ENCODE measurements at places on chromosomes 4 and X.
A peak's percentile ranks its signal among the peaks of the same experiment; 100 is the strongest.

GRCh38 chrX:122135070-122135469 is 1049.0 kb upstream of the GRIA3 start:
- DNase-seq: no peak

DNA sequence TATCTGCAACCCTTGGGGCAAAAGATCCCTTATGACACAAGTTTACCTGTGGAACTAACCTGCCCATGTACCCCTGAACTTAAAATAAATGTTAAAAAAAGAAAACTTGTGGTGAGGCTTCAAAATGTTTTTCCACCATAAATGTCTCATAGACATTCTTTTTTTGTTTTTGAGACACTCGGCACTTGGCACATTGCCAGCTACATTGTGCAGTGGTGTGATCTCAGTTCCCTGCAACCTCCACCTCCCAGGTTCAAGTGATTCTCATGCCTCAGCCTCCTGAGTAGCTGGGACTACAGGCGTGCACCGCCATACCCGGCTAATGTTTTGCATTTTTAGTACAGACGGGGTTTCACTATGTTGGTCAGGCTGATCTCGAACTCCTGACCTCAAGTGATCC is 528.9 kb upstream of the CXorf51A start:
- DNase-seq: no peak

DNA sequence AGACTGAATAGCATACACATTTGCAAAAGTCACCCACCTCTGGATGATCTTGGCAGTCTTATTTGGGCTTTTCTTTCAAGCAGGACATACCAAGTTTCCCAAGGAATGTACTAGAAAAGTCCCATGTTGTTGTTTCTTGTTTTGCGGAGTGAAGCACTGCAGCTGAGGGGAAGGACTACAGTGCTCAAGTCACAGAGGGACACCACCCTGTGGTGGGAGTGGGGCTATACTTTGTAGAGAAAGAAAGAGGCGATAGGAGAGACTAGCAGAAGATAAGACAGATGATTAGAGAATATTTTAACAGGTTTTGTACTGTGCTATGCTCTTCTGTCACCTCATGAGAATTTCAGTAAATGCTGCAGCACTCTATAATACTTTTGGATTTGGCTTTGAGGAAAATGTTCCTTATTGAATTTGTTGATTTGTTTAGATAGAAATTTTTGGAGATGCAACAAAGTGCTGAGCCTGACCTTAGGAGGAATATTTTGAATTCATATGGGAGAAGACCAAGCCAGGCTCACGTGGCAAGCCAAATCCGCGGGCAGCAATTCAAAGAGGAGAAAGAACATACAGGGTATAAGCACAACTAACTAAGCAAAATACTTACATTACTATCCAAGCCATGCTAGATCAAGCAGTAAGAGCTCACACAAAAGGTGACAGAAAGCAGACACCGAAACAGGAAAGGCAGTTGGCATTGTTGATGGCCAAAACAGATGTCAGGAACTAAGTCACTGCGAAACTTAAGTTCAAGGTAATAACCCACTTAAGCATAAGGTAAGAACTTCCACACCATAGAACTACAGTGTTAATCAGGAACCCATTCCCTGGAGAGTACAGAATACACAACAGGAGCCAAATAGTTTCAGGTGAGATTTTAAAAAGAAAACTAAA is 280.3 kb upstream of the INTU start:
- no peak for DNase-seq

DNA sequence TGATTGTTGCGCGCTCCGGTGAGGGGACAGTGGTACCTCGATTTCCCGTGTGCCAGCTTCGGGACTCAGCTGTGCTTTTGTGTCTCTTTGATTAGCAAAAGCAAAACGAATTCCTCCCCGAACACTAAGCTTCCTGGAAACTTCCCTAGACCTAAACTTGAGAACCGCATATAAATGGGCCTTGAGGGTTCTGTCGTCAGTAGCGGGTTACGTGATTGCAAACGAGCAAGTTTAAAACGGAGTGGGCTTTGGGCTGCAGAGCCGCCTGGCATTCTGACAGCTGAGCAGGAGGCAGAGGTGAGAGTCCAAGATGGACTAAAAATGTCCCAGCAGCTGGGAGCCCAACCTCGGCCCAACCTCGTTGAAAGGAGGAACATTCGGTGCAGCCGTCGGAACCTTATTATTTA is 1.2 kb upstream of the TAPT1 start:
- DNase-seq: peak; percentile 10

GRCh38 chr4:156620786-156621185 is 350.8 kb downstream of the PDGFC start:
- DNase-seq: no peak

GRCh38 chrX:7503251-7503650 is 339.7 kb upstream of the VCX start:
- no peak for DNase-seq

- no peak for DNase-seq
Observed at GRCh38 chr4:140710908-140711622, 45.1 kb downstream of the TBC1D9 start.

DNA sequence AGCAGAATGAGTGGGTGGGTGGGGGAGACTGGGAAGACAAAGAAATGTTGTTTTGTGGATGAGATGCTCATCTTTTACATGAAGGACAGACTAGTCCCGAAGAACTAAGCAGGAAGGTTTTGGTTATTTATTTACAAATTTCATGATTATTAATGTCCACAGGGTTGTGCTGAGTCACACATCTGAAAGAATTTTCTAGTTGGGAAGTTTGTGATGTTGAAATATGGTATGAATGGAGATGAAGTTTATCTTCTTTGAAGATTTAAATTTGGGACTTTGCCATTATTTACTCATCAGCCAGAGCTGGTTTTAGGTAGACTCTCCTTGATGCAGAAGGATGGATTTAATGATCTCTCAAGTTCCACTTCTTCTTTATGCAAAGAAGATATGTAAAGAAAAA is 75.5 kb downstream of the MOSPD2 start:
- DNase-seq: no peak

DNA sequence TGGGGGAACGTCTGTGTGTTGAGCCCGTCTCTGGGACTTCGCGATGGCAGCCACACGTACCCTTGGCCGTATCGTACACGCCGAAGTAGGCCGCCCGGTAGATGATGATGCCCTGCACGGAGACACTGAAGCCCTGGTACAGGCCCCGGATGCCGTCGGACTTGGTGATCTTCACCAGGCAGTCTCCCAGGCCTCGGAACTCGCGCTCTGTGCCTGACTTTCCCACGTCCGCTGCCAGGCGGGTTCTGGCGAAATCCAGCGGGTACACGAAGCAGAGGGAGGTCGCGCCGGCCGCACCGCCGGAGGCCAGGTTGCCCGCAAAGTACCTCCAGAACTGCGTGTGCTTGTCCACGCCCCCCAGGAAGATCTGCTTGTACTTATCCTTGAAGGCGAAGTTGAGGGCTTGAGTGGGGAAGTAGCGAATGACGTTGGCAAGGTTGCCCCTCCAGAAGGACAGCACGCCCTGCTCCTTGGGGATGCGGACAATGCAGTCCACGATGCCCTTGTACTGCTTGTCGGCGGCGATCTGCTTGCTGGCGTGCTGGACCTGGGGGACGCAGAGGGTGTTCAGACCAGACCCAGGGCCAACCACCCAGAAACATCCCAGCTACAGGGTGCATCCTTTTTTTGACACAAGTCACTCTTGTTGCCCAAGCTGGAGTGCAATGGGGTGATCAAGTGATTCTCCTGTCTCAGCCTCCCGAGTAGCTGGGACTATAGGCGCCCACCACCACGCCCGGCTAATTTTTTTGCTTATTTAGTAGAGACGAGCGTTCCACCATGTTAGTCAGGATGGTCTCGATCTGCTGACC is 2.5 kb downstream of the SLC25A6 start:
- DNase-seq: peak; percentile 75

- DNase-seq: no peak
Observed at GRCh38 chr4:44652002-44652401, 577 bp upstream of the YIPF7 start.

- no peak for DNase-seq
Observed at GRCh38 chr4:155600244-155600643, 66.4 kb upstream of the GUCY1A1 start.

DNA sequence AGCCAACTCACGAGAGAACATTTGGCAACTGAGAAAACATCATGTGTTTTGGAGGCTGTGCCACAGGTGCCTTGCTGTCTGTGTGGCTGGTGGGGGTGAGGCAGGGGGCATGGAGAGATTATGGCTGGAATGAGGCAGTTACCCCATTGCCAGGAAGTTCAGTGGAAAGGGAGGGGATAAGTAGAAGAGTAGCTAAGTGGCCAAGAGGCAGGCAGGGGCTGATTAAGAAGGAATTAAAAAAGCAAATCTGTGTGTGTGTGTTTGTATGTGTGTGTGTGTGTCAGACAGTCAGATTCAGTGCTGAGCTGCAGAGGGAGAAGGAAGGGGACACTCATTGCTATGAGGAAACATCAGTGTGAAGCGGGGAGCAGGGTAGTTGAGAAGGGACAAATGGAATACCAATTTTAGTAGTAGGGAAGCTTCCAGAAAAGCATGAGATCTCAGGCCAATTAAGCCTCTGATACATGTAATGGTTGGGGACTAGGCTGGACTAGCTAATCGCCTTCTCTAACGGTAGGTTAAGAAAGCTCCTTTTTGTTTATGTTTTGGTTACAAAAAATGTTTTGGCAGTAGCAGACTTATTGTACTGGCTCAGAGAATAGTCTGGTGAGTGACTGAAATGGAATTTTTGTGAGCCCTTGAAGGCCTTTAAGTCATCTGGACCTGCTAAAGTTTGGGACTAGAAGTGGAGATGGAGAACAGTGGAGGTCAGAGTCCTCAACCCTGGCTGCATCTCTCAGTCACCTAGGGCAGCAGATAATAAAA is 18.5 kb downstream of the TMEM164 start:
- peak; percentile 57 for DNase-seq

- DNase-seq: no peak
Observed at GRCh38 chrX:37075892-37076595, 67.9 kb downstream of the FAM47C start.

DNA sequence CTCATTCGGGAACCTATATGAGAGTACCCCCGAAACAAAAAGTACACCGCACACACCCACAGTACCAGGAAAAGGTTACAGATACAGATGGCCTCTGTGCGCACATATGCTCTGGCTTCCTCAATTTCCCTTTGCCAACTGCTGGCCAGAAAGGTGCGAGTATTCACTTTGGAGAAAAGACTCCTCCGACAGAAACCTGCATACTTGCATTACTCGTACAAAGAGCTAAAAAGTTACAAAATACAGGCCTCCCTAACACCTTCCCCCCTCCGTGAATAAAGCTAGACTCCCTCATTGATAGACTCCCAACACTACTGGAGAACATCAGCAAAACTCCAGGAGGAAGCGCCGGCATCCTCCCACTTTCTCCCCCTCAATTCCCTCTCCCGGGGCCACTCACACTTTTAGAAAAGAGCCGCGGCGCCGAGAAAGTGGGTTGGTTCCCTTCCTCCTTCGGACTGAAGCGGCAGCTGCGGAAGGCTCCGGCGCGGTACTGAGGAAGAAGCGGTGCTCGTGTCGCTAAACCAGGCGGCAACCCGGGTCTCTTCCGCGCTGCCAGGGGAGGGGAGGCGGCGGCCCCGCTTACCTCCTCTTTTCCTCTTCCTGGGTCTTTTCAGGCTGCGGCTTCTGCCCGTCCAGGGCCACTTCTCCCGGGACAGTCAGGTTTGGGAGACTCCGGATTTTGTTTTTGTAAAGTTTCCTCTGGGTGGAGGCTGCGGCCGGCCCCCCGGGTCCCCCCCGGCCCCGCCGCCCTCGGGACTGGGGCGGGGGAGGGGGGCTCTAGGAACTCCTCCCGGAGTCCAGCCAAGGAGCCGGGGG is 1.1 kb downstream of the FBXW7 start:
- DNase-seq: peak; percentile 77

GRCh38 chrX:66399273-66399672 is 235.2 kb downstream of the HEPH start:
- no peak for DNase-seq

GRCh38 chrX:46953137-46953527 is 40.9 kb downstream of the JADE3 start:
- DNase-seq: no peak

- no peak for DNase-seq
Observed at GRCh38 chrX:72273718-72274117, 3.3 kb downstream of the RPS4X start.

DNA sequence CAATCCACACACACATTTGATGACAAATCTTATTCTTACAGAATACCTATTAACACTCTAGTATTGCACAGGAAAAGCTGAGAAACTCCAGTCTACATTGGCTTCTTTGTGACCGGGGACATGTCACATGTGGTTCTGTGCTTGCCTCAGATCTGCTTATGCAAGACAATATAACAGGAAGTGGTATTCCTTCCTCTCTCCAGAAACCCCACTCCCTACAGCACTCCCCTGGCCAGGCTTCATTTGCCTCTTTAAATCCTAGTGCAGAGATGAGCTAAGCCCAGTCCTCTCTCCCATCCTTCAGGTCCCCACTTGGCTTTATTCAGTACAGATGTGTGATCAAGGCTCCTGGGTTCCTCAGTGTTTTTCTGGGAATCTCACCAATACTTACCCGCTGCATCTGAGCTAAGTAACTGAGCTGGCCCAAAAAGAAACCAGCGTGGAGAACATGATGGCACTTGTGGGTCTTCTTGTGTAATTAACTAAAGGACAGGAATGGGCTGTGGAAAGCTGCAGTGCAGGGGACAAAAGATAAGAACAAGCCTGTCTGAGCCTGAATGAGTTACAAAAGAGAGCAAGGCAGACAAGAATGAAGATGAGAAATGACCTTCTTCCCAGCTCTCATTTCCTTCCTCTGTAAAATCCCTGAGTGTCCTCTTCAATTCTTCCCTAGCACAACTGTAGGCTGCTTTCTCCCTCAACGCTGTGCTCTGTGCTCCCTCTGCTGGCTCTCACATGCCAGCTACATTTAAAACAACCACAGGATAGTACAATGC is 105.6 kb downstream of the HNRNPD start:
- peak; percentile 79 for DNase-seq

DNA sequence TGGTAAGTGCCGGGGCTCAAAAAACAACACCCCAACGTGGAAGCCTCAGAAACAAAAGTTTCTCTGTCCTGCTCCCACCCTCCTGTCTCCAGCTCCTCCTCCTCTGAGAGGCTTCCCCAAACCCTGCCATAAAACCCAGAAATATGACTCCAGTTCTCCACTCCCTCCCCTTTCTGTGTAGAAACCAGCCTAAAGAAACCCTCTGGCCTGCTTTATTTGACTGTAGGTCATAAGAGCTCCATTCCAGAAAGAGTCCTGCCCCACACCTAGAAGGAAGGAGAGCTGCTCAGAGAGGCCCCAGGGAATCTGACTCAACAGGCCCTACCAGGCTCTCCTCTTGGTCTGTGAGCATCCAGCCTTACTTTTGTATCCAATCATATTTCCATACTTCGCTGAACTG is 872 bp upstream of the S100P start:
- DNase-seq: no peak

DNA sequence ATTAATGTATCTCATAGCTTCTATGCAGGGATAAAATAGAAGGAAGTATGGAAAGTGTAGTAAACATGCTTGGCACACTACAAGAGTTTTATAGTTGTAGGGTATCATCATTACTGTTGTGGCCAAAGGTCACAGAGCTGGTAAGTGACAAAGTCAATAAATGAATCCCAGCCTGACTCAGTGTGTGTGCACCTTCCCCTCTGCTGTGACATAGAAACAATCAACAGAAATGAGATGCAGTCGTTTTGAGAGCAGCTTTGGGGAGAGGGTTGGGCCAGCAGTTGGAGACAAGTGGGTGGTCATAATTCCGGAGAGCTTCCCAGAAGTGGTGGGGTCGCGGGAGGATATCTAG is 82.4 kb upstream of the RBPJ start:
- DNase-seq: no peak
